ENCODE measurements at places on chromosomes 3 and 15.

DNA sequence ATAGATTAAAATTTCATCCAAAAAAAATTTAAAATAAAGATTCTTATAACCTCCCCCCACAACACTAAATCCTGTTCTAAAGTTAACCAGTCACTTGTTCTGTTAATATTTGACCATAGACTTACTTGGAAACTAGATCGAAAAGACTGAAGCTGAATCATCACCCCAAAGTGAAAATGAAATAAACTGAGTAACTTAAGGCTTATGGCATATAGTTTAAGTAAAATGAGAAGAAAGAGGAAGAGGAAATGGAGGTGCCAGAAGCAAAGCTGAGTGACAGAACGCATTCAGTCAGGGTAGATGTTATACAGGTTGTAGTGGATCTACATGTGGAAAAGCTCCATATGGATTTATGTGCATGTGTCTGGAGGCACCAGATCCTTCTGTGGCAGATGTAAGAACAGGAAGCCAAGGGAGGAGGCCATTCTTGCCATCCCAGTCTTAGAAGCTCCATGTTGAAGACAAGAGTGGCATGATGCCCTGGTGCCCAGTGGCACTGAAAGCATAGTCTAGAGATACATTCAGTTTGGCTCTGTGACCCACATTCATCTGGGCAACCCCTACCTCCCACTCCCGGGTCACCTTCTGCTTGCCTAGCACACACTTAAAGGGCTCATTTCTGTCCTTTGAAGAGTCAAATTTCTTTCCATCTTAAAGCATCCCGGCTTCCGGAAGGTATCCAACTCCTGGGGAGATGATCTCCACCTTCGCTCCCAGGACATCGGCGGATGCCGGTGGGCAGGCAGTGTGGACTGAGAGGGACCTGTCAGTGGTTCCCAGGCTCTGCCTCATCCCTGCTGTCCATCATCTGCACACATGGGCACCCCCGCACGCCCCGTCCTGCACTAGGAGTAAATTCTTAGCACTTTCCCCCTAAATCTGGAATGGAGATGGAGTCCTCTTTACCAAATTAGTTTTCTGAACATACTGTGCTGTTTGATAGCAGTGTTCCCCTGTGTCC, 90.8 kb downstream of the NEO1 start:
- DNase-seq = no peak

GRCh38 chr3:114111060-114111770, 54.7 kb downstream of the QTRT2 start:
- DNase-seq = no peak

DNA sequence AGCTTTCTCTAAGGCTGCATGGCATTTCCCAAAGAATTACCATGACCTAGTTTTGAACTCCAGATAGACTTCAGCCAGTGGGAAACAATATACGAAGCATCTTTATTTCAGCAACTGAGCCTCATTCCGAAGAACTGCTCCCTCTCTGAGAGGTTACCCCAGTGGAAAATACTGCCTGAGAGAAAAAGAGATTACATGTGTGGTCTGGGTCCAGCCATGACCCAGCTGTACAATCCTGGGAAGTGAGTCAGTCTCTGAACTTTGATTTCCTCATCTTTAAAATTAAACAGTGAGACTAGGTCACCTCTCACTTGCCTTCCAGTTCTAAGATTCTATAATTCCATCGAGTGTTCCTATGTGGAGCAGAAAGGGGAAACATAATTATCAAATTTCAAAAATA, 42.4 kb downstream of the TNIK start:
- no peak for DNase-seq

GRCh38 chr3:151276687-151277042, 1.7 kb downstream of the P2RY14 start:
- DNase-seq = peak; percentile 7

DNA sequence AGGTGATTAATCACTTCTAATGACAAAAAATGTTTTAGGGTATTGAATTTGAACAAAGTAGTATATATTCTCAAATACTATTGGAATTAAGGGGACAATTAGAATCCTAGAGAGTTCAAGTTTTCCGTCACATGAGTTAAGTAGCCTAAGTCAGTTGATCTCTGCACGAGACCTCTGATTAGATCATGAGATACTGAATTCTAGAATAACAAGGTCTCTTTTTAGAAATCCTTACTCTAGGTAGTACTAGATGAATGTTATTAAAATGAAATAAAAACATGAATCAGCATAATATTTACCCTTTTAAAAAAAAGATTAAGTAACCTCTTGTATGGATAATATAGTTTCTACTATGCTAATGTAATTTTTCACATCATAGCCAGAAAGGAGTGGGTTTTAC, 43.4 kb downstream of the MYO5A start:
- no peak for DNase-seq

GRCh38 chr3:36259580-36259979, 120.7 kb upstream of the STAC start:
- no peak for DNase-seq

DNA sequence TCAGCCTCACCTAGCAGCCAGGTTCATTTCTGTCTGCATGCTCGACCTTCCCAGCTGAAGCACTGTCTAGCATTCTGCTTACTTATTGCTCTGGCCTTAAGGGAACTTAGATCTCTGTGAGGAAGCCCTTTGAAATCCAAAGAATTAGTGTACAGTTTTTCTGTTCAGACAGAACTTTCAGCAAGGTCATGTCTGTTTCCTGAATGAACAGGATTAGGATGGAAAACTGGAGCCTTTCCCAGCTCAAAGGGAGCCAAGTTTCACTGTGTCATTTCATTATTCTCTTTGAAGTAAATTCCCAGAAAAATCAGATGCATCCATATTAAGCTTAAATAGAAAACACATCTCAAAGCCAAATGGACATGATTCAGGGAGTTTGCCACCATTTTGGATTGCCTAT, 457.3 kb upstream of the KCNMB2 start:
- no peak for DNase-seq

- DNase-seq = no peak
Observed at GRCh38 chr3:59082106-59082505, 32.3 kb upstream of the CFAP20DC start.

DNA sequence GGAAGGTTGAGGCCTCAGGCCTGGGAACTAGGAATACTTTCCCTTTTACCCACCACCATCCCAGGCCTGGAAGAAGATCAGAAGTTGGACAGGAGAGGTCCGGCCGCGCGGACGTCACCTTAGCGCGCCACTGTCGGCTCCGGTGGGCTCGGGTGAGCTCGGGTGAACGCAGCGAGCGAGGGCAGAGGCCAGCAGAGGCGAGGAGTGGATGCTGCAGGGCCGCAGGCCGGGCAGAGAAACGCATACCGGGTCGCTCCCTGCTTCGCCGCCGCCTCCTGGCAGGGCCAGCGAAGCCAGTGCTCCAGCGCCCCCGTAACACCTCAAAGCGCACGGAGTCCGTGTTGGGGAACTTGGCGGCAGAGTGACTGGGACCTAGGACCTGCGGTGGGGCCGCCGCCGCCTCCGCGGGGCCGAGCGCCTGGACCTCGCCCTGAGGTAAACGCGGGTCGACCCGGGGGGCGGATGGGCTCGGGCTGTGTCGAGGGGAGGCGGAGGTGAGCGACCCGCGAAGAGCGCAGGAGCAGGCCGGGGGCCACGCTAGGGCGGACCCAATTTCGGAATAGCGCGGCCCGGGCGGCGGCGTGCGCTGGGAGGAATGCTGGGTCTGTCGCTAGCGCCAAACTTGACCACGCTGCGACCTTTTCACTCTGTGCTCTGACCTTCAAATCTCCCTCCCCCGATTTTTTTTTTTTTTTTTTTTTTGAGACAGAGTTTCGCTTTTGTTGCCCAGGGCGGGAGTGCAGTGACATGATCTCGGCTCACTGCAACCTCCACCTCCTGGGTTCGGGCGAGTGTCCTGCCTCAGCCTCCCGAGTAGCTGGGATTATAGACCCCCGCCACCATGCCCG, 1.6 kb downstream of the CYP11A1 start:
- no peak for DNase-seq

DNA sequence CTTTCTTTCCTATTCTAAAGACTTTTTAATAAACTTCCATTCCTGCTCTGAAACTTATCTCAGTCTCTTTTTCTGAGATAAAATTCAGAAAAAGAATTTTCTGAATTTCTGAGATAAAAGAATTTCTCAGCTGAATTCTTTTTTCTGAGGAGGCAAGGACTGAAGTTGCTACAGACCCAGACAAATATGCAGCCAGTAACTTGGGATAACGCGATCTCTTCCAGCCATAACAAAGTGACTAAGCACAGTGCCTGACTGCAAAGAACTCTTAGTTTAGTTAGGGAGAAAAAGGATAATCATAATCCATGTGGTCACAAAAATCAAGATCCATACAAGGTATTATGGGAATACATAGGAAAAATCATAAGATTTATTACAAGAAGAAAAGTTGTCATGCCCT, 222.0 kb upstream of the GAP43 start:
- DNase-seq = no peak

GRCh38 chr15:68211656-68212320, 6.7 kb upstream of the CALML4 start:
- no peak for DNase-seq

DNA sequence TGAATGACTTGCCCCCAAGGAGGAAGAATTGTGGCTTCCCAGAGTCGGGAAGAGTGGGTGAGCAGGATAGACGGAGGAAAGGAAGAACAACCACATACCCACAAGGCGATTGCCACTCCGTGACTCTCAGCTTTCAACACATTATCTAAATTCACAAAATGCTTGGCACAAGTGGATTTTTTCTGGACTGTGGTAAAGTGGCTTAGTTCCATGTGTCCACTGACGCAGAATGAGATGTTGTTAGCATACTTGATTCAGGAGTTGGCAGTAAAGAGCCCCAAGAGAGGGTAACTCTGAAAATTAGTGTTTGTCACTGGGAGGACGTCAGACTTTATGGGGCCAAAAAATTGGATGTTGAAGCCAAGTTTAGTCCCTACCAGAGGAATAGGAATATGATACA, 198.8 kb upstream of the CTNNB1 start:
- DNase-seq = no peak

GRCh38 chr3:39208463-39209055, 16.2 kb upstream of the XIRP1 start:
- peak; percentile 13 for DNase-seq

GRCh38 chr3:156109989-156110388, 10.4 kb upstream of the KCNAB1 start:
- no peak for DNase-seq

- DNase-seq = no peak
Observed at GRCh38 chr3:186471771-186472170, 72.4 kb downstream of the CRYGS start.

DNA sequence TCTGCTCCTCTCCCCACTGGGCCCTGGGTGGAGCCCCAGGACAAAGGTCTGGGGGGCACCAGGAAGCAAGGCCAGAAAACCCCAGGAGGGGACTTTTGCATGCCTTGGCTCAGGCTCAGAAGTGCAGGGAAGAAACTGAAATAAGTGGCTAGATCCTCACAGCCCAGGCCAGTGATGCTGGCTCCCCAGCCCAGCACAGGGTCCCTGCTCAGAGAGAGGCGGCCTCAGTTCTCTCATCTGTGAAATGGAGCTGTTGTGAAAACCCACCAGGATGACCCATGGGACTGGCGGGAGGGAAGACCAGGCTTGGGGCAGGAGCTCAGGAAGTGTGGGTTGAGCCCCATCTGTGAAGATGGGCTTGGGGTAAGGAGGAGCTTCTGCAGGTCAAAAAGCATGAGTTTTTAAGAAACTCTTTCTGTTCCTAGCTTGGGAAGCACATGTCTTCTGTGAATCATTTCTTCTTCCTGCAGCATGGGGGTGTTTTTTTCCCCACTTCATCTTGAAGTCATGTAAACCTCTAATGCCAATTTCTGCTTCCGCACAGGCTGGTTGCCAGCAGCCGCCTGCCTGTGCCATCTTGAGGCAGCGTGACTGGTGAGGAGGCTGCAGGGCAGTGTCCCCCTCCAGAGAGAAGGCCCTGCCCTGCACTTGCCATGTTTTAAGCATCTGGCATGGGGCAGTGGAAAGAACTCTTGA, 118.6 kb downstream of the SMAD6 start:
- DNase-seq = no peak

DNA sequence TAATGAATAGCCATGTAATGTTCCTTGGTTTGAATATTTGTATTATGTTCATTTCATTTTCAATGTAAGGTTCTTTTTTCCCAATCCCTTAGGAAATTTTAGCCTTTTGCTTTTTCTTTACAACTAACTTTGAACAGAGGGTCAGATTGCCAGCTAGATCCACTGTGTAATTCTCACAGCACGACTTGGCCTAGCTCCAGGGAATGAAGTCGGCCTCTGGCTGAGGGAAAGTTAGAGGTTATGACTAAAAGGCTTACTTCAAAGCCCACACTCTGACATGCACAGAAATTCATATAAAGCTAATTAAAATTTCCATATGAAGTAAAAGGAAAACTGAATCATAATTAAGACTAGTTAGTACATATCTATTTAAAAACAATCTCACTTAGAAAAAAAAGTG, 38.7 kb downstream of the ROBO1 start:
- no peak for DNase-seq

- DNase-seq = no peak
Observed at GRCh38 chr3:155553780-155554179, 191.1 kb downstream of the PLCH1 start.

DNA sequence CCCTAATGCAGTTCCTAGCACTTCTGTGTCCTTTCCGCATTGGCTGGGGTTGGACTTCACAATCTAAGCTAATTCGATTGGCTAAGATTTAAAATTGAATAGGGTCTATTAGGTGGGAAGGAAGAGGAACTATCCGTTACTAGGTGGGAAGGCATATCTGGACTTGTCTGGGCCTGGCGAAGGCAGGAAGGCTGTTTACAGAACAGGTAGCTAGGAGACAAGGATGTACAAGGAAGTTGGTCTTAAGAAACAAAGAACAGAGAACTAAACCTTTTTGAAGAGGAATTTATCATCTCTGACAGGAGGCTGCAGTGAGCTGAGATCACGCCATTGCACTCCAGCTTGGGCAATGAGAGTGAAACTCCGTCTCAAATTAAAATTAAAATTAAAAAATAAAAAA, 17.3 kb upstream of the ATG7 start:
- DNase-seq = no peak

Measured in CD4-positive, alpha-beta T cell (primary cell).